MCF 10A (cell line): ENCODE measurements at places on chromosomes 4 and X.

- H3K27me3 ChIP-seq = no peaks in the 10 kb centered on the region
- no peak for DNase-seq
- H3K27ac ChIP-seq = no peak overlapping the region
Observed at GRCh38 chr4:137541876-137542646, 9.8 kb upstream of the PCDH18 start.

- no peaks in the 10 kb centered on the region for H3K27me3 ChIP-seq
- H3K27ac ChIP-seq = no peak overlapping the region
- no peak for DNase-seq
- H3K36me3 ChIP-seq = no peaks in the 10 kb centered on the region
- H3K4me3 ChIP-seq = no peak overlapping the region
Observed at GRCh38 chr4:101299899-101300540, 47.3 kb downstream of the PPP3CA start.

- H3K36me3 ChIP-seq = no peaks in the 10 kb centered on the region
- peak; percentile 5 for DNase-seq
- no peak overlapping the region for H3K4me3 ChIP-seq
- H3K27me3 ChIP-seq = peaks cover 29% of the 10 kb centered on the region
Observed at GRCh38 chrX:111133389-111133788, 37.4 kb downstream of the PAK3 start.

- H3K4me1 ChIP-seq = peaks cover 46% of the 10 kb centered on the region
- no peaks in the 10 kb centered on the region for H3K27me3 ChIP-seq
- peak; percentile 54 for DNase-seq
- peak overlapping the region; percentile 89 for H3K27ac ChIP-seq
Observed at GRCh38 chr4:151417766-151418376, 8.9 kb downstream of the FHIP1A start.

- no peak overlapping the region for H3K27ac ChIP-seq
- no peak overlapping the region for H3K4me3 ChIP-seq
- H3K4me1 ChIP-seq = peaks cover 4% of the 10 kb centered on the region
- no peak for DNase-seq
Observed at GRCh38 chrX:1598021-1598875, 6.8 kb downstream of the AKAP17A start.

- no peaks in the 10 kb centered on the region for H3K27me3 ChIP-seq
- H3K4me3 ChIP-seq = no peak overlapping the region
- peak; percentile 45 for DNase-seq
- H3K36me3 ChIP-seq = no peaks in the 10 kb centered on the region
Observed at GRCh38 chr4:93788712-93789111, 39.8 kb upstream of the ATOH1 start.

DNA sequence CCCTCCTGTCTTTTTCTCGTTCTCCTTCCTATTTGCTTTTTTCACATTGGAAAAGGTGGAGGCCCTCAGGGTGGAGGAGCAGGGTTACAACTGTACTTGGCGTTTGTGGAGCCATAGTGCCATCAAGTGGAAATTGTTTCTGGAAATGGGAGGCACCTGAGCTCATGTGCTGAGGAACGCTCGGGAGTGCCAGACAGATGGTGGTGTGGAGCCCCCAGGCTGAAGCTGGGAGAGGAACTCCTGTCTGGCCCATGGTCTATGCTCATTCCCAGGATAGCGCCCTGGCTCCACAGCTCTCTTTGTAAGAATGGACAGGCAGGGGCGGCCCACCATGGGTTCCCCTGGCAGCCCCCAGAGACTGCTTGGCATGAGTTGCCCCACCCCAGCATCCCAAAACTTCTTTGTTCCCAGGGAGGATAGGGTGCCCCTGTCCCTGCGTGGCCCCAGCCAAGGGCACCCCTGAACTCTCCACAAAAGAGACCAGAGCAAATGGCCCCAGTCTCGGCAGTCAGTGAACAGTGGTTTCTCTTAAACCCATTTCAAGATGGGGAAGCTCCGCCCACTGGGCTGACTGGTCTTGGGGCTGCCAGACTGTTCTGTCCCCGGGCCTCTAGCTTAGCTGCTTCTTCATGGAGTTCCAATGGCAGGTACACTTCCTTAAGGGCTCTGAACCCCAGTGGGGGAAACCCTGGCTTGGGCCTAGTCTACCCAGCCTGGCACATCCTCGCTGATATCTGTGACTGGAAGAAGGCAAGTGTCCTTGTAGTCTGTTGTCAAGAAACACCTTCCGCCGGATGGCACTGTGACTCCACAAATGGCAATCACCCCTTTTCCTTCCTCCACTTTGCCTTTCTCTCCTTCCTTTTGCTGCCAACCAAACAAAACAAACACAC, 70.1 kb downstream of the NBDY start:
- no peak overlapping the region for H3K27ac ChIP-seq
- H3K27me3 ChIP-seq = peaks cover 55% of the 10 kb centered on the region
- peaks cover 14% of the 10 kb centered on the region for H3K36me3 ChIP-seq
- no peak overlapping the region for H3K4me3 ChIP-seq
- peak; percentile 49 for DNase-seq
- peaks cover 28% of the 10 kb centered on the region for H3K4me1 ChIP-seq

DNA sequence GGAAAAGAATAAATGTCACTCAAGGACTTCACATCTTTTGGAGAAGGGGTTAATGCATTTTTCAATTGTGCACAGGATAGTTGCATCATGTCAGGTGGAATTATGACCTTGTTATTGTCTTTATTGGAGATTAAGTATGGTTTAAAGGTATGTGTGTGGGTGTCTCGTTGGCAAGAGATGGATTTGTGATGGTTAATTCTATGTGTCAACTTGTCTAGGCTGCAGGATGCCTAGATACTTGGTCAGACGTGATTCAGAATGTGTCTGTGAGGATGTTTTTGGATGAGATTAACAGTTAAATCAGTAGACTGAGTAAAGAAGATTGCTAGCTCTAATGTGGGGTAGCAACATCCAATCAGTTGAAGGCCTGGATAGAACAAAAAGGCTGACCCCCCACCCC, 42.2 kb upstream of the HSD17B10 start:
- no peaks in the 10 kb centered on the region for H3K36me3 ChIP-seq
- DNase-seq = peak; percentile 65
- peaks cover 10% of the 10 kb centered on the region for H3K4me1 ChIP-seq
- H3K27ac ChIP-seq = no peak overlapping the region
- H3K27me3 ChIP-seq = peaks cover 58% of the 10 kb centered on the region

DNA sequence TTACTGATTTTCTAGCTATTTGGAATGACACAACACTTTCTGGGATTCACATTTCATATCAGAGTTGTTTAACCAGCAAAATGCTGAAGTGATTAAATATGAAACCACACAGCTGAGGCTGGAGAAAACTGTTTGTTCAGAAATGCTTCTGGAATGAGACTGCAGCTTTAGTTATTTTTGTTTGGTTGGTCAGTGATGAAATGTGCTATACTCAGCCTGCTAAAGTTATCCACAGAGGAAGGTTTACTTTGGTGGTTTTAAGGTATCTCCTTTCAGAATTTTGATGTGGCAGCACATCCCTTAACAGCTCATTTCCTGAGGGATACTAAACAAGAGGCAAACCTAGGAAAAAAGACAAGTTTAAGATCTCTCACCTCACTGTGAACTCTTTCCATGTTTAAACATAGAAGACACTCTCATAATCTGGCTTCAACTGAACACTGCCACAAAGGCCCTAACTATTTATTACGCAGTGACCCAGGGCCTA, 106.6 kb upstream of the PDE5A start:
- no peaks in the 10 kb centered on the region for H3K27me3 ChIP-seq
- H3K4me3 ChIP-seq = no peak overlapping the region
- H3K27ac ChIP-seq = peak overlapping the region; percentile 84

DNA sequence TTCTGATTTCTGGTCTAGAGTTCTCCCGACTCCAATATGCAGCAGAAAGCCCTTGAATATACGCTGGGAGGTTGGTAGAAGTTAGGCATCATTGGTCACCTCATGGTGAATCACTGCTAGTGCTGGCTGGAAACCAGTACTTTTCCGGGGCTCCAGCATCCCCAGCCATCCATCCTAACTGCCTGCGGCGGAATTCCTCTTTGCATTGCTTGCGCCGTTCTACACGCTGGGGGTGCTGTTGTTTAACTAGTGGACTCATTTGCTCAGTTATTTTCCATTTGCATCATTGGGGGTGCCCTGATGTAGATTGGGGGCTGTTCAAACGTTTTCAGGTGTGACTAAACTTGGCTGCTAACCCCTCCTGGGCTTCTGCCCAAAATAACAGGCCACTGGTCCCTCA, 23.3 kb upstream of the GPR50 start:
- peak; percentile 87 for DNase-seq
- no peaks in the 10 kb centered on the region for H3K36me3 ChIP-seq
- no peak overlapping the region for H3K4me3 ChIP-seq
- no peak overlapping the region for H3K27ac ChIP-seq
- peaks cover 5% of the 10 kb centered on the region for H3K4me1 ChIP-seq

- DNase-seq = peak; percentile 59
- H3K4me3 ChIP-seq = peak overlapping the region; percentile 75
- peaks cover 15% of the 10 kb centered on the region for H3K4me1 ChIP-seq
- H3K36me3 ChIP-seq = no peaks in the 10 kb centered on the region
Observed at GRCh38 chr4:30716158-30716557, 4.0 kb upstream of the PCDH7 start.

- no peak for DNase-seq
- H3K4me3 ChIP-seq = no peak overlapping the region
- no peaks in the 10 kb centered on the region for H3K27me3 ChIP-seq
- no peaks in the 10 kb centered on the region for H3K36me3 ChIP-seq
Observed at GRCh38 chr4:6008092-6008551, 10.1 kb downstream of the C4orf50 start.

- no peaks in the 10 kb centered on the region for H3K36me3 ChIP-seq
- H3K4me1 ChIP-seq = no peaks in the 10 kb centered on the region
- DNase-seq = peak; percentile 20
Observed at GRCh38 chrX:66408507-66408906, 230.4 kb downstream of the EDA2R start.

DNA sequence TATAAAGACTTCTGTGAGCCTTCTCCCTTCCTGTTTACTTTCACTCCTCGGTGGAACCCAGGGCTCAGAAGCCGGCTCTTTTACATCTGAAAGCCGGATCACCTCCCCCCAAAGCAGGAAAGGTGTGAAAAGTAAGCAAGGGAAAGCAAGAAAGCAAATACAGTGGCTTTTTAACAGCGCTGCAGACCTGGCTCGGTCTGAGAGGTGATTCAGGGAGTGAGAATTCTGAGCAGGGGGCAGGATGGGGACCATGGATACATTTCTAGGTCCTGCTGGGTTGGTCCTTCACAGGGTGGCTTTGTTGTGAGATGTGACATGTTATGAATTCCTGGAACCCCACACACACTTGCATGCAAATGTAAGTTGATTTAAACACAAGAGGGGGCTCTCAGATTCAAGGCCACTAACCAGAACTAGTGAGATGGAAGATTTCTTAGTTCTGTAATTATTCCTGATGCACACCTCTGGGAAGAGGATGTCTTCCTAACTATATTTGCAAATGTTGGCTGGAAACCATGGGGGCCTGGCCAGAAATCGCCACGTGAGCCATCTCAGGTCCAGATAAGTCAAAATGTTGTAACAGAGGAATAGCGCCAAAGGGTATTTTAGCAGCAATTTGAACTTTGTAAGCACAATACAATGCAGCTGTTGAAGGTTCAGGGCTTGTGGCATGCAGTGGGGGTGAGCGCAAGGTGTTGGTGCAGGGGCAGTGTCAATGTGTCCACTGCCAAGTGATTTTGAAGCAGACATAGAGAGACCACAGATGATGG, 670.1 kb upstream of the LCORL start:
- H3K4me1 ChIP-seq = no peaks in the 10 kb centered on the region
- DNase-seq = no peak
- no peaks in the 10 kb centered on the region for H3K36me3 ChIP-seq

DNA sequence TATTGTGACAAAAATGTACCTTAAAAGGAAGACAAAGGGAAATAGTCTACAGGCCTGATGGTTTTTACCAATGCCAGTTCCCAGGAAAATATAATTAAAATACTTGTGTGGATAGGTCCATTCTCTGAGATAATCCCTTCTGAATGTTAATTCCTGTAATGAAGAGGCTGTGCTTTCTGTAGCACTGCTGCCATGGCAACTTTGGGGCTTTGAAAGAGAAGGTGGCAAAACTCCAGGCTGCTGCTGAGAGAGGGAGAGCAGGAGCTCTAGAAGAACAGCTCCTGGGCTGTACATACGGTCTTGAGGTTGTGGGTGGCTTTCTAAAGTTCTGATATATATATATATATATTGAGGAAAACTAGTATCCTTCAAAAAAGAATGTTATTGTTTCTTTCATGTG, 125.4 kb downstream of the PDLIM5 start:
- H3K4me3 ChIP-seq = no peak overlapping the region
- peak; percentile 28 for DNase-seq
- H3K4me1 ChIP-seq = no peaks in the 10 kb centered on the region
- H3K27ac ChIP-seq = no peak overlapping the region

DNA sequence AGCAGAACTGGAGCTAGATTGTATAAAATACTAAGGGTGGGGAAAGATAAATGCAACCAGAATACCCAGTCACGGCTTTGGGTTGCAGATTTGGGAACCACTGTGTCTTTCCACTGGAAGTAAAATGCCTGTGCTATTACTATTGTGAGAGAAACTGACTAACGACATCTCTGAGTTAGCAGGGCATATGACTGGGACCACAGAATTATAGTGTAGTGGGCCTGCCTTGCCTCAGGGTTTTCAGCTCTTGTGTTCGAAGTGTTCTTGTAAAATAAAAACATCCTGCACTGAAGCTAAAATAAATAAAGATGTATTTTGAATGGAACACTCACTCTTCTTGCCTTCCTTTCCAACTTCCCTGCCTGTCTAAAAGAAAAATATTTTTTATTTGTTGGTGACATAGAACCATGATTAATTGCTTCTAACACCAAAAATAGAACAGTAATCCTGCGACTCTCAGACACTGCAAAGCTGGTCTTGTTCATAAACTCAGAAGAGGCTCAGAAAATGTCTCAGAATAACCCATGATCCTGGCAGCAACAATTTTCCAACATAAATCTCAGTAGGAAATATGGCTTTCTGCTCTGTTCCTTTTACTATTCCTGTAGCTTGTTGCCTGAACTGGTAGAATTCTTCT, 104.2 kb downstream of the FAM47B start:
- H3K36me3 ChIP-seq = peaks cover 6% of the 10 kb centered on the region
- H3K4me3 ChIP-seq = no peak overlapping the region
- peaks cover 6% of the 10 kb centered on the region for H3K4me1 ChIP-seq
- no peak overlapping the region for H3K27ac ChIP-seq
- DNase-seq = no peak

DNA sequence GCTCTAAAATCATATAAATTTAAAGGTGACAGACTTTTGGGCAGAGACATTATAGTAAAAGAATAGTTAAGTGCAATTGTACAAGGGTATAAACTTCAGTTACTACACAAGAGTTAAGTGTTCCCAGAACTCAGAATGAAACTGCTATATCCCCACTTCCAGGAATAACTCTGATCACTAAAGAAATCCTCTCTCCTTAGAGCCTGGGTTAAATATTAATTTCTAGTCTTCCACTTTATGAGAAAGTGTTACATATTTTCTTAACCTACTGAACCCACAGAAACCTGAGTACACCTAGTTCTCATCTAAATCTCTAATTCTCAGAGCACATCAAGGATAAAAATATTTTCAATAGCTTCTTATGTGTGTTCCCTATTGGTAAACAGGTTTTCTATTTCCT, 99.1 kb upstream of the USP38 start:
- no peak for DNase-seq
- no peaks in the 10 kb centered on the region for H3K36me3 ChIP-seq
- H3K4me1 ChIP-seq = peaks cover 14% of the 10 kb centered on the region

GRCh38 chrX:47226531-47227333, 6.1 kb upstream of the USP11 start:
- H3K27ac ChIP-seq = no peak overlapping the region
- H3K27me3 ChIP-seq = peaks cover 22% of the 10 kb centered on the region
- H3K4me1 ChIP-seq = no peaks in the 10 kb centered on the region
- no peak overlapping the region for H3K4me3 ChIP-seq
- peaks cover 53% of the 10 kb centered on the region for H3K36me3 ChIP-seq
- DNase-seq = no peak
